Adipocyte (in vitro differentiated cells): ENCODE measurements at places on chromosomes 3 and 15.

DNA sequence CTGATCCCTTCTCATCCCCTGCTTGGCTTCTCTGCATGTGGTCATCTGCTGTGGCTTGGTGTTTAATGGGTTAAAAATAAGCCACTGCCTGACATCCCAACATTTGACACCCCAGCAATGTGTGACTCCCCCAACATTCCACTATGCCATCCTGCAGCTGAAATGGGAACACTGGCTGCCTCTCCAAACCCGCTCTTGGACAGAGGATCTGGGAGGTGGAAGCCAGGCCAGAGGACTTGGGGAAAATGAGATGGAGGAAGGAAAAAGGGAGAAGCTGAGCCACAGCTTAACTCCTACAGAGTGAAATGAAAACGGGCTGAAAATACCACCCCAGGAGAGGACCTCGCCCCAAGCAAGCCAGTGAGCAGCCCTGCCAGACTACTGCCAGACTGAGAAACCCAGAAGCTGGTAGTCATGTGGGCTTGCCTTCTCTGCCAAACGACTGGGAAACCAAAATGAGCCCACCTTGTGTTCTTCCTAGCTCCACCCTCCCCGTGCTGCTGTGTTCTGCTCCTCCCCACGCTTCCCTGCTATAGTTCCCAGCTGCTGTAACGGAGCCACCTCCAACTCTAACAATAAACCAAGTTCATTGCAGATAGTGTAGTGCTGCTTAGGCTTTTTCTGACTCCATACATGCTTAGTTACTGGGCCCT, 13.7 kb downstream of the MAP1A start:
- DNase-seq: no peak

DNA sequence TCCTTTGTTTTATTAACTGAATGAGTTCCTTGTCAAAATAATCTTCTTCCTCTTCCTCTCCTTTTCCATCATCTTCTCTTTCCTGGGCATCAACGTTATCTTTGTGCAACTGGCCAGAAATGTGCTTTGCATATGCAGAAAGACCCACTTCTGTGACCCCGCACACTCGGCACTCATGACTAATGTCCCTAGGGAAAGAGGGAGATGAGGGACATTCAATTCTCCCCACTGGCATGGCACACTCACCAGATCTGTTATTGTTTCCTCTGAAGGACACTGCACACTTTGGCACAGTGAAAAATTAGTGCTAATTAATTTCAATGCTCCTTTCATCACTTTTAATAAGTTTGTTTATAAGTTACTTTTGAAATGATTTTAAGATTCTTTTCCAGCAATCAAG, 34.0 kb downstream of the ZNF106 start:
- peak; percentile 81 for DNase-seq

DNA sequence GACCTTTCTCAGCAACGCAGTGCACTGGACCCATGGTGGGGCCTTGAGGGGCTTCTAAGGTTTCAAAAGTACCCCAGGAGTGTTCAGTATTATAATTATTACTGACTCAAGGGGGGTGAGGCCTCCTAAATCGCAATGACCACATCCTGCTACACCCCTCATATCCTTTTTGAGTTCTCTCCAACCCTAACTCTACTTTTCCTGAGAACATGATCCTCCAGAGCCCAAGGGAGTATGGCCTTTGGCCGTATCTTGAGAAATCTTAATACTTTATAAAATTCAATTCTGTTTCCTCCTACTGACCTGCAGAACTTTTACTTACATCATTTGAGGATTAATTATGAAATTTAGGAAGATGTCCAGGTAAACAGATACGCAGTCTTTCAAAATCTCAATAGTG, 30.4 kb upstream of the RARRES1 start:
- no peak for DNase-seq

DNA sequence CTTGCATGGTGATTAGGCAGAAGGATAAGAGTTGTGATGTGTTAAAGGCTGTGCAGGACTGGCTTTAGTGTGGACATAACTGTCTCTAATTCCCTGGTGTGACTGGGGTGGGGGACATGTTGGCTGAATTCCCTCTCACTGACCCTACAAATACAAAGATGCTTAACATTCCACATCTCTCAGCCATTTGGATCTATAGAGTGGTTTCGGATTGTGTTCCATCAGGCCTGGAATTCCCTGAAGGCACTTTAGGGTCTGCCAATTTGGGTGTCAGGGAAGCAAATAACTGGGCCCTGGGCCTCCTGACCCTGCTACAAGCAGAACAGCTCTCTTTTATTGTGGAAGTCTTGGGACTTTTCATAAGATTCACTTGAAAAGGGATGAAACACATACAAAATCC, 56.2 kb downstream of the ARHGEF26 start:
- DNase-seq: no peak

DNA sequence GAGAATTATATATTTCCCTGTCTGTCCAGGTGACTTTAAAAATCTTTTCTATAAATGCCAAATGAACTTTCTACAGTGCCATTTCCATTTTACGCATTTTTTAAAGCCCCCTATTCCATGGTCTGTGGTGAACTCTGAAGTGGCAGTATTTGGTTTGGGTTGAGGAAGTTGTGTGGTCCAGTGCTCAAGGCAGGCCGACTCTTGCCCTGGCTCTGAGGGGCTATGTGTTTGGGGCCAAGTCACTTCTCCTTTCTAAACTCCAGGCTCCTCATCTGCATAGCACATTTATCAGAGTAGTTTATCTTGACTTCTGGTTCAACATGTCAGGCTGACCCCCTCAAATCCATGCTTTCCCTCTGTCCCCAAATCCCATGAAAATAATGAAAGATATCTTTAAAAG, 14.1 kb downstream of the TTC21A start:
- no peak for DNase-seq

DNA sequence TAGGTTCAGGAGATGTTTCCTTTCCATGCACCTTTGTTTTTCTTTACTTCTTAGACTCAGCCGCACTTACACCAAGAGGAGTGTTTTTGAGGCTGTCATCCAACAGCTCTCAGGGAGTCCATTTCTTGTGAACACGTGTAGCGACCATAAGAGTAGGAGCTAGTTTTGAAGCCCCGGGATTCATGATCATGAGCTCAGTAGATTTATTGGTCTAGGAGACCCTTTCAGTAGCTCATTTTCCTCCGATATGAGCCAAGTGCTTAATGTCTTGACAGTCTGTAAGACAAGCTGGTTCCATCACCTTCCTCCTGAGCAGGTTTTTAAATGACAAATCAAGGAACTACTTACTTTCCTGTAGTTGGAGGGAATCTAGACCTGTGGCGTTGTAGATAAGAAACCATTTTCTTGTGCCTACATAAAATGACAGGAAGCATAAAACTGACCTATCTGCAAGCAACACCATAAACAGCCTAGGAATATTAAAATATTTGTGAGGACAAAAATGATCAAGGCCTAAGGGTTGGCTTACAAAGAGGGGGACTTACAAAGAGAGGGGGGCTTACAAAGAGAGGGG, 172.6 kb upstream of the BHLHE40 start:
- DNase-seq: no peak

DNA sequence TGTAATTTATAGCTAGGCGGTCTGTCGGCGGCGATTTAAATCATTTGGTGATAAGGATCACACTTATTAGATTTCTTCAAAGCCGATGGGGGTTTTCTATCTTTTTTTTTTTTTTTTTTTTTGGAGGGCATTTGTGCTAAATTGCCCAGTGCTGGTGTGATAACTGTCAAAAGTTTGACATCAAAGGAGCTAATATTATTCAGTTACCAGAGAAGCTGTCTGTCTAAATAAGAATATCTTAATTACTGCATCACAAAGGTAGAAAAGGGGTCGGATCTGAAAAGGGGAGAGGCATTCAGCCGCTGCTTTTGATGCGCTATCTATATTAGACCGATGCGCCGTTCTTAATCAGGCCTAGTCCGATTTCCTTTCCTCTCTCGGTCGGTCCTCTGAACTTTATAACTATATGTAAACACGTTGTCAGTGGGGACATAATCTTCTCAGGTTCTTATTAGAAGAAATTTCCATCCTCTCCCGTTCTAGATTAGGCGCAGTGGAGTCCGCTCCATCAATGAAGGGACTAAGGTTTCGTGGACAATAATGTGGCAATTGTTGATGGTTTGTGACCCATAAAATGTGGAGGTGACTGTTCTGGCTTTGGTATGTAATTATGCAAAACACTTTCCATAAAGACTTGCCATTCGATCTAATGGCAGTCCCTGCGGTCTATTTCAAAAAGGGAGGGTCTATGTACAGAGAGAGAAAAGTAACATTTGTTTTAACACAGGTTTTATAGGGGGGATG, 31.7 kb downstream of the NR2F2 start:
- DNase-seq: no peak

GRCh38 chr15:51629612-51630011, 7.0 kb upstream of the DMXL2 start:
- peak; percentile 29 for DNase-seq

GRCh38 chr3:102018551-102018950, 169.2 kb downstream of the NFKBIZ start:
- no peak for DNase-seq
